Astrocyte (in vitro differentiated cells and primary cell): ENCODE measurements at places on chromosomes 3 and 15. TPM values are rescaled to one million over a fixed set of nuclear protein-coding genes. Genes with fewer than 3 reads are reported as not detected.

DNA sequence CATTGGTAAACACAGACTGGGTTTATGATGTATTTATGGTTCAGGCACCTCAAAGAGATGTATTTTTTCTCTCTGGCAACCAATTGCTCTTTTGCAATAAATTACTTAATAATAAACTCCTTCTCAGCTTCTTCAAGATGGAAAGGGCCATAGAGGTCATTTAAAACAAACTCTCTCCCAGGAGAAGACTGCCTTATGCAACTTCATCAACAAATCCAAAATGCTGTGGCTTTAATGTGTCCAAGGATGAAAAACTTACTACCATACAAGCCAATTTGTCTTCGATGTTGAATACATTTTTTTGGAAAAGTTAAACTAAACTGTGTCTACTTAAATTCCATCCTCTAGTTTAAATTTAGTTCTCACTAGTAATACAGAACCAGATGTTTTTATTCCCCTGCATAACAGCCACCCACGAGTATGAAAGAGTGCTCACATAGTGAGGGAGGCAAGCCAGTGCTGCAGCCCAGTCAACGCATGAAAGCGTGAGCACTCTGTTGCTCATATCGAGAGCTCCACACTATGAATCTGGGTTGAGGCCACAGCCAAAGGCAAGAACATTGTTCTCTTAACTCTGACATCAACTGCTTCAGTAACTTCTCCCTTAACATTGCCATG, 761.3 kb upstream of the GRM7 start:
- no peak overlapping the region for H3K4me3 ChIP-seq
- no peak overlapping the region for H3K27ac ChIP-seq
- no peak for DNase-seq

GRCh38 chr3:81554801-81555200, 206.6 kb downstream of the GBE1 start:
- H3K36me3 ChIP-seq, result no peaks in the 10 kb centered on the region
- H3K4me1 ChIP-seq, result no peaks in the 10 kb centered on the region
- no peak overlapping the region for H3K4me3 ChIP-seq

GRCh38 chr3:187072511-187072910, 66.8 kb downstream of the RPL39L start:
- no peak overlapping the region for H3K27ac ChIP-seq
- no peaks in the 10 kb centered on the region for H3K36me3 ChIP-seq
- no peaks in the 10 kb centered on the region for H3K4me1 ChIP-seq
- no peak for DNase-seq

DNA sequence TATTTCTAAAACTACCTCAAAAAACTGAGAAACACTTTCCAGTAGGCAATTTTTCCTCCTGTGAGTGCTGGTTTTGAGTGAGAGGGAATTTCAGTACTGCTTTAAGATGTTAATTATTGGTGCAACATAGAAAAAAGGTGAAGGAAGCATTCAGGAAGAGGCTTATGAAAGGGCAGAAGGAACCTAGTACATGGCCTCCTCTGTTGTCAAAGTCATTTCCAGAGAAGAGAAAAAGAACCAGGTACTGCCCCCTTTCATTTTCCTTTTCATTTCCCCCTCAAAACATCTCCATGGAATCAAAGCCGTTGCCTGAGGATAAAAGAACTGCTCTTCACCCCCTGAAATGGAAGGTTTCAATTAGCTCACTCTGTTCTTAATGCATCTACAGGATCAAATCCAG, 19.8 kb downstream of the RARRES1 start:
- H3K4me3 ChIP-seq, result no peak overlapping the region
- peaks cover 61% of the 10 kb centered on the region for H3K4me1 ChIP-seq
- DNase-seq, result no peak
- no peaks in the 10 kb centered on the region for H3K27me3 ChIP-seq
- peaks cover 5% of the 10 kb centered on the region for H3K36me3 ChIP-seq

- H3K27ac ChIP-seq, result no peak overlapping the region
- no peaks in the 10 kb centered on the region for H3K27me3 ChIP-seq
- H3K4me1 ChIP-seq, result peaks cover 23% of the 10 kb centered on the region
- DNase-seq, result peak; percentile 43
Observed at GRCh38 chr15:75720787-75721479, 8.3 kb upstream of the CSPG4 start.

DNA sequence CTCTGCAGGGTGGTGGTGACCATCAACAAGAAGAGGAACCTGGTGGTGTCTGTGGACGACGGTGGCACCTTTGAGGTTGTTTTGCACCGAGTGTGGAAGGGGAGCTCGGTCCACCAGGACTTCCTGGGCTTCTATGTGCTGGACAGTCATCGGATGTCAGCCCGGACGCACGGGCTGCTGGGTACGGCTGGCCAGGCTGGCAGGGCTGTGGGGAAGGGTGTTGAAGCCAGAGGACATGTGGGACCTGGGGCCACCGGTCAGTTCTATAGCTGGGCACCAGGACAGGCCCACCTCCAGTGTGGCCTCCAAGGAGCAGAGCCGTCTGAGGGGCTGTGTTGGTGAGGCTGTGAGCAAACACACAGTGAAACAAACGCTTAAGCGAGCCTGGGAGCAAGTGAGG, 3.9 kb upstream of the ITIH3 start:
- no peak overlapping the region for H3K4me3 ChIP-seq
- H3K27me3 ChIP-seq, result no peaks in the 10 kb centered on the region
- H3K27ac ChIP-seq, result no peak overlapping the region
- no peaks in the 10 kb centered on the region for H3K4me1 ChIP-seq
- no peak for DNase-seq

DNA sequence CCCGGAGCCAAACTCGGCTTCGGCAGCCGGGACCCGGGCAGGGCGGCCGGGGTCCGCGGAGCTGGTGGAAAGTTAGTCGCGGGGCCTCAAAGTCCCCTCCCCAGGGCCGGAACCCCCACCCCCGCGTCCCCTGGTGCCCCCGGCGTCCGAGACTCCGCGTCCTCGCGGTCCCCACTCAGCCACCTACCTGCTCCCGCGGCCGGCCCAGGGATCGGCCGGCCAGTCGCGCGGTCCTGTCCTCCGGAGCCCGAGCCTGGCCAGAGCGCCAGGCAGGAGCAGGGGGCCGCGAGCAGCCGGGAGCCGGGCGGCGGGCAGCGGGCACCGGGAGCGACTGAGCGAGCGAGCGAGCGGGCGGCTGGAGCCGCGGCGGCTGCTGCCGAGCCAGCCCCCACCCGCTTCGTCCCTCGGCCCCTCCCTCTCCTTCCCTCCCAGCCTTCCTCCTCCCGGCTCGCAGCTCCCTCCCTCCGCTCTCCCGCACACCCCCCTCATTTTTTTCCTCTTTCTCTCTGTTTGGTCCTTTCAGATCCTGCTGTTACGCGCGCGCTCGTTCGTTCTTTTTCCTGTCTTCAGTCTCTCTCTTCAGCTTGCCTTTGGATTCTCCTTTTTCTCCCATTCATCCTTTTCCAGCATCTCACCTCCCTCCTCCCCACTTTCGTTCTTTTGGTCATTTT, at the start of gene MEGF11:
TSS of gene MEGF11 (minus strand) at position 333 of the 671 bp plus-strand sequence. CDS start 125,347 bp downstream, outside the sequence.
- H3K4me1 ChIP-seq, result peaks cover 14% of the 10 kb centered on the region
- H3K36me3 ChIP-seq, result no peaks in the 10 kb centered on the region
- peak within 1 kb of the TSS; percentile 52 for H3K4me3 ChIP-seq

DNA sequence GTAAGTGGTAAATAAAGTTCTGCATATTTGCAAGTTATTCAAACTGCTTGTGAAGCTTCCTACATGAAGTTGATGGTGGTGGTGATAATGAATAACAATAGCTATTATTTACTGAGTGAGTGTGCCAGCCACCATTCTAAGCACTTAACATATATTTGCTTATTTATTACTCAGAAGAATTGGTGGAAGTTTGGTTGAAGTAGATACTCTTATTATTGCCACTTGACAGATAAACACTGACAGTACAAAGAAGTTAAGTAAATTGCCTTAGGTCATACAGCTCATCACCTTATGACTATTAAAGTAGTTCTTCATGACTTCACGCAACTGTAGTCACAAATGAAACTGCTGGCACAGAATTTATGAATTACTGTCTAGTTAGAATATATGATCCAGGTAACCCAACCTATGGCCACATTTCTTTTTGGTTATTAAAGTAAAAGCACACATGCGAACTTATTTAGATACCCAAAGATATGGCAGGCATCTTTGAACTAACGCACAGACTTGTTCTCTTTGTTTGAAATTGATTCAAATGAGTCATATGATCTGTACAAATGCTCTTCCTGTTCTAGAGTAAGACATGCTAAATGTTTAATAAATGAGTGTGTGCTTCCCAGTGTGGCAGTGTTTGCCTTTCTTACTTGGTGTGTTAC, 99.8 kb upstream of the NR2F2 start:
- no peaks in the 10 kb centered on the region for H3K27me3 ChIP-seq
- H3K36me3 ChIP-seq, result no peaks in the 10 kb centered on the region
- H3K4me3 ChIP-seq, result no peak overlapping the region
- no peaks in the 10 kb centered on the region for H3K4me1 ChIP-seq
- peak; percentile 60 for DNase-seq

DNA sequence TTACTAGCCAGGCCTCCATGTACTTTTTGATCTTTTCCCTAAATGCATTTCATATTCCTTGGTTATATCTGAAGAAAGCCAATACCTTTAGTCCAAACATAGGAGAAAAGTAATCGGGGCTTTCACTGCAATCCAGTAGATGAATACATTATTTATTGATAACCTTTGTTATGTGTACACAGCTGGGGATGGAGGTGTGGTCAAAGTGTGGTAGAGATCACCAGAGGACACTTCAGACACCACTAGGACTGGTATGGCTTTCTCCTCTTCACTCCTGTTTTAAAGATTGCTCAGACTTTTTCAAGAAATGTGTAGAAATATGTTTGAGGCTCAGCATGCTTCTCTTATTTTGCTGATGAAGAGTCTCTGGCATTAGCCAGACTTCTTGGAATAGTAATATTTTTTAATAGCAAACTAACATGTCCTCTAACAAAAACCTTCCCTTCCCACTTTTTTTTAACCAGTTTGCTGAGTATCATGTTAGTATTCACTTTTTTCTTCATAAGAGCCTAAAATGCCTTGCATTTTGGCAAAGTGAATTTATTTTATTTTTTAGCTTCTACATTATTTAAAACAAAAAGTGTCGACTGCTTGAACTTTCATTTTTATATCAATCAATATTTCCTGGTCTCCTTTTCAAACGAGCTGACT, 65.6 kb upstream of the MBNL1 start:
- no peaks in the 10 kb centered on the region for H3K27me3 ChIP-seq
- no peaks in the 10 kb centered on the region for H3K36me3 ChIP-seq
- no peaks in the 10 kb centered on the region for H3K4me1 ChIP-seq

GRCh38 chr3:10986592-10986991, 6.0 kb upstream of the SLC6A1 start:
- H3K4me3 ChIP-seq, result no peak overlapping the region
- DNase-seq, result no peak
- H3K36me3 ChIP-seq, result no peaks in the 10 kb centered on the region
- H3K27me3 ChIP-seq, result peaks cover 36% of the 10 kb centered on the region

GRCh38 chr3:177349384-177349783, 152.1 kb upstream of the TBL1XR1 start:
- no peak overlapping the region for H3K27ac ChIP-seq
- peaks cover 24% of the 10 kb centered on the region for H3K4me1 ChIP-seq
- no peaks in the 10 kb centered on the region for H3K27me3 ChIP-seq
- H3K36me3 ChIP-seq, result no peaks in the 10 kb centered on the region
- DNase-seq, result no peak
- no peak overlapping the region for H3K4me3 ChIP-seq

DNA sequence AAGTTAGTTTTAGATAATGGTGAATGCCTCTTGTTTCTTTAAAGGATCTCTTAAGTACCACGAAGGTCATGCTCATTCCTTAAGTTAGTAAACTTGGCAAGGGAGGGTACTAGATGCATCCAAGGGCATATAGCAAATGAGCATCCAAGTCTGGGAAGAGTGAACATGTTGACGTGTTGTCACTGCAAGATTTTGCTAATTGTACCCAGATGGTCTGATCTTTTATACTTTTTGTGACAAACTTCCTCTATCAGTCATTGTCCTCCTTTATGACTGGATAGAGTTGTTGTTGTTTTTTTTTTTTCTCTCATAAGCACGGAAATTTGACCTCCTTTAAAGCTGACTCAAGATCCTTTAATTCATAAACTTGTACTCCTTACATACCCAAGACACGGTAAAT, 121.3 kb downstream of the CHST2 start:
- no peaks in the 10 kb centered on the region for H3K36me3 ChIP-seq
- no peak overlapping the region for H3K27ac ChIP-seq
- no peak for DNase-seq
- H3K27me3 ChIP-seq, result no peaks in the 10 kb centered on the region

DNA sequence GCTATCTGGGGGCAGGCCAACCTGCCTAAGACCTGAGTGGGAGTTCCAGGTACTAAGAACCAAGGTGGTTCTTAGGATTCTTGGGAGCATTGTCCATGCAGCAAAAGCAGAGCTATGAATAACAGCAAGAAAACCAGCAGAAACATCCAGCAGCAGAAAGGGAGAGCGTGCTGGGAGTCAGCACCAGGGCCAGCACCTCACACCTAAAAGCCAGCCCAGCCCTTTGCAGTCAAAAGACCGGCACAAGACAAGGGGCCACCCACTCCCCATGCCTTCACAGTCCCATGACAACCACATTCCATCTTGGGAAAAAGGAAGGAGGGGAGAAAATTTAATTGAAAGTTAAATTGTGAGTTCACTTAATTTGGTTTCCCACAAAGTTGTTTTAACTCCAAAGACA, 364.9 kb downstream of the AGBL1 start:
- H3K36me3 ChIP-seq, result no peaks in the 10 kb centered on the region
- no peak overlapping the region for H3K4me3 ChIP-seq
- no peaks in the 10 kb centered on the region for H3K4me1 ChIP-seq
- no peak overlapping the region for H3K27ac ChIP-seq
- no peak for DNase-seq
- H3K27me3 ChIP-seq, result no peaks in the 10 kb centered on the region

GRCh38 chr3:150975992-150976368, 3.5 kb upstream of the CLRN1 start:
- H3K27ac ChIP-seq, result no peak overlapping the region
- H3K4me3 ChIP-seq, result no peak overlapping the region
- H3K27me3 ChIP-seq, result no peaks in the 10 kb centered on the region
- H3K4me1 ChIP-seq, result peaks cover 3% of the 10 kb centered on the region

DNA sequence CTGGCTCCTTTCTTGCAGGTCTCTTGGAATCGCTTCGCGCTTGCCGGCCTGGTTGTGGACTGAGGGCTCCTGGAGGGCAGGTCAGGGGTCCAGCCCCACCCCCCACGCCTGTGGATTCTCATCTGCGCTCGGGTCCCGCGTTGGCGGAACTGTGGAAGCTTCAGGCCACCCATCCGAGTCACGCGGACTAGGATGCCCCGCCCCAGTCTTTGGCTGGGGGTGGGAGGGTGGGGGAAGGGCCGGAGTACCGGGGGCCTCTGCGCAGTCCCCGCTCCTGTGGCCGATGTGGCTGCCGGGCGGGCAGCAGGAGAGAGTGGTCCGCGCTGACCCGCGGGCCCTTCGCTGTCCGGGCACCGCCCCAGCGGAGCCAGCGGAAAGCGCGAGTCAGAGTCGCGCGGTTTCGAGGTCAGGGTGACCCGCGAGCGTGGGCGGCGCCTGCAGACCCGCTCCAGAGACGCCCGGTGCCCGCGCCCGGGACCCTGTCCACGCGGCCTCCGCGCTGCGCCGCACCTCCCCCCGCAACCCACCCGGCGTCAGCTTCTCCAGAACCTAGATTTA, 114.2 kb downstream of the KLF13 start:
- peaks cover 32% of the 10 kb centered on the region for H3K4me1 ChIP-seq
- no peaks in the 10 kb centered on the region for H3K36me3 ChIP-seq

- H3K27ac ChIP-seq, result no peak overlapping the region
- no peaks in the 10 kb centered on the region for H3K36me3 ChIP-seq
- DNase-seq, result no peak
Observed at GRCh38 chr15:85777250-85778106, 17.2 kb downstream of the KLHL25 start.

ZBBX gene
- 0.58 and 1.3 TPM in 2 replicates for total RNA-seq

AGBL1 gene
- not detected in 2 replicates for total RNA-seq

PRSS50 gene
- total RNA-seq, result not detected in 2 replicates

ISLR gene
- 1.6 and 3.6 TPM in 2 replicates for total RNA-seq

ARPIN gene
- 4.8 and 5.9 TPM in 2 replicates for total RNA-seq

GJD2 gene
- 0.48 and 1.00 TPM in 2 replicates for total RNA-seq

KBTBD13 gene
- total RNA-seq, result not detected in 2 replicates

GOLGA8J gene
- total RNA-seq, result 0.67 TPM in 1 of 2 replicates, not detected in the other

SGO1 gene
- total RNA-seq, result 1.9 and 3.0 TPM in 2 replicates

RLBP1 gene
- total RNA-seq, result not detected in 2 replicates

FES gene
- total RNA-seq, result 4.4 and 7.2 TPM in 2 replicates

FBXO40 gene
- total RNA-seq, result not detected in 2 replicates
